ENCODE measurements at places on chromosomes 6 and 20. TPM values are rescaled to one million over a fixed set of nuclear protein-coding genes. Genes with fewer than 3 reads are reported as not detected.

The GPX5 gene
- total RNA-seq: not detected

The CDH26 gene
- total RNA-seq: 0.49 TPM

The AP5S1 gene
- total RNA-seq: 37.0 TPM

The PPP1R3G gene
- 6.2 TPM for total RNA-seq

The PREP gene
- total RNA-seq: 21.6 TPM

The MACROD2 gene
- 9.1 TPM for total RNA-seq

The TSHZ2 gene
- total RNA-seq: 1.1 TPM

The SMIM28 gene
- not detected for total RNA-seq

The LY6G6D gene
- not detected for total RNA-seq

The GLP1R gene
- not detected for total RNA-seq

The SMLR1 gene
- not detected for total RNA-seq

The GRM1 gene
- total RNA-seq: 0.16 TPM

The OTOR gene
- not detected for total RNA-seq

The POPDC3 gene
- 50.3 TPM for total RNA-seq

The NTSR1 gene
- 0.49 TPM for total RNA-seq

The GMPR gene
- 5.7 TPM for total RNA-seq

The PRR3 gene
- 7.2 TPM for total RNA-seq

The C2 gene
- total RNA-seq: 3.3 TPM

The PI3 gene
- total RNA-seq: not detected

The SLC17A3 gene
- total RNA-seq: not detected

The ARMH2 gene
- not detected for total RNA-seq

The SPEF1 gene
- not detected for total RNA-seq

The RHAG gene
- not detected for total RNA-seq

The SIGLEC1 gene
- total RNA-seq: under 0.01 TPM

The RPL7L1 gene
- total RNA-seq: 95.1 TPM

The HUS1B gene
- total RNA-seq: 0.97 TPM

The C6orf118 gene
- total RNA-seq: not detected

The ZNF292 gene
- 38.1 TPM for total RNA-seq

The TTBK1 gene
- not detected for total RNA-seq

The IP6K3 gene
- 0.32 TPM for total RNA-seq

The SPATS1 gene
- total RNA-seq: not detected

The RSPO3 gene
- total RNA-seq: 13.6 TPM

The SLC32A1 gene
- total RNA-seq: not detected

The NOX3 gene
- total RNA-seq: not detected

The AVP gene
- total RNA-seq: not detected

The LAMA5 gene
- total RNA-seq: 12.8 TPM

The FAM83B gene
- not detected for total RNA-seq

The OPRM1 gene
- not detected for total RNA-seq

The REM1 gene
- total RNA-seq: 0.36 TPM

The PBOV1 gene
- total RNA-seq: not detected

The SLC35B2 gene
- total RNA-seq: 82.2 TPM

The CCR6 gene
- total RNA-seq: not detected

The CCN5 gene
- 59.2 TPM for total RNA-seq

The CITED2 gene
- 390 TPM for total RNA-seq

The PLG gene
- not detected for total RNA-seq

The FAM110A gene
- 2.6 TPM for total RNA-seq

The KCNB1 gene
- 0.24 TPM for total RNA-seq

The PIGT gene
- total RNA-seq: 63.4 TPM

The SLC18B1 gene
- total RNA-seq: 9.4 TPM

The PPIL4 gene
- 32.3 TPM for total RNA-seq

The ATP9A gene
- total RNA-seq: 39.4 TPM

The GOPC gene
- 52.9 TPM for total RNA-seq

The APOM gene
- 1.2 TPM for total RNA-seq

The HTR1E gene
- not detected for total RNA-seq

The HSPA12B gene
- total RNA-seq: 0.65 TPM

Measured in hair follicle dermal papilla cell (primary cell).